ENCODE measurements at places on chromosomes 5 and 9.

DNA sequence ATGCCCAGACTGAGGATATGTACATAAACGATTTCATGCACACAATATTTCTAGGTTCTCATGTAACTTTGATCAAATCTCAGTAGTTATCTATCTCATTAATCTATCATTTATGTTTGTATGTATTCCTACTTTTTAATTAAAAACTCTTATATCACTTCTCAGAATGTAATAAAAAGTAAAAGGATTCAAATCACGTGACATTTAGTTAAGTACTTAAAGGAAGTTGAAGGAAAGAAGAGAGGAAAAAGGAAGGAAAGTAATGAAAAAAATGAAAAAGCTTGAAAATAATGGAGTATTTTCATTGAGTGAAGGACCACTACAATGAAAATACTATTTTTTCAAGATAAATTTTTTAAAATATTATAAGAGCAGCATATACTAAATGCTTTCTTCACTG, 535.3 kb downstream of the PRDM9 start:
- no peak for DNase-seq

DNA sequence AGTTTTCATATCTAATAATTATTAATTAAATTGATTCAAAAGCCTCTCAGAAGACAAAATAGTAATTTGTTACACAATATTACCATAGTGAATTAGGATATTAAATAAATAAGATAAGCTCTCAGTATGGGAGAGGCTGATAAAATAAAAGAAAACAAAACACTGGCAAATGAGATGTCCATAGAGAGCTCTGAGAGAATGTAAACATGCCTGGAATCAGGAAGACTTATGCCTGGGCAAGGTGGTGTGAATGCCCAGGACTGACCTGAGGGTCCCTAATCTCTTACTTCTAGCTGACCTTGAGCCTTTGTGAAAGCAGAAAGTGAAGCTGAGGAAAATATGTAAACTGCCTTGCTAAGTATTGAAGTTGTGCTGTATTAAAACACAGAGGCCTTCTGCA, 616.5 kb downstream of the PTPRD start:
- DNase-seq = no peak

- DNase-seq = no peak
Measured at GRCh38 chr5:35158622-35159369, 71.5 kb downstream of the PRLR start.

- DNase-seq = no peak
Measured at GRCh38 chr5:91977579-91977978, 594.5 kb upstream of the ARRDC3 start.
